GM10248 (cell line): ENCODE measurements at places on chromosomes 2 and 18.

DNA sequence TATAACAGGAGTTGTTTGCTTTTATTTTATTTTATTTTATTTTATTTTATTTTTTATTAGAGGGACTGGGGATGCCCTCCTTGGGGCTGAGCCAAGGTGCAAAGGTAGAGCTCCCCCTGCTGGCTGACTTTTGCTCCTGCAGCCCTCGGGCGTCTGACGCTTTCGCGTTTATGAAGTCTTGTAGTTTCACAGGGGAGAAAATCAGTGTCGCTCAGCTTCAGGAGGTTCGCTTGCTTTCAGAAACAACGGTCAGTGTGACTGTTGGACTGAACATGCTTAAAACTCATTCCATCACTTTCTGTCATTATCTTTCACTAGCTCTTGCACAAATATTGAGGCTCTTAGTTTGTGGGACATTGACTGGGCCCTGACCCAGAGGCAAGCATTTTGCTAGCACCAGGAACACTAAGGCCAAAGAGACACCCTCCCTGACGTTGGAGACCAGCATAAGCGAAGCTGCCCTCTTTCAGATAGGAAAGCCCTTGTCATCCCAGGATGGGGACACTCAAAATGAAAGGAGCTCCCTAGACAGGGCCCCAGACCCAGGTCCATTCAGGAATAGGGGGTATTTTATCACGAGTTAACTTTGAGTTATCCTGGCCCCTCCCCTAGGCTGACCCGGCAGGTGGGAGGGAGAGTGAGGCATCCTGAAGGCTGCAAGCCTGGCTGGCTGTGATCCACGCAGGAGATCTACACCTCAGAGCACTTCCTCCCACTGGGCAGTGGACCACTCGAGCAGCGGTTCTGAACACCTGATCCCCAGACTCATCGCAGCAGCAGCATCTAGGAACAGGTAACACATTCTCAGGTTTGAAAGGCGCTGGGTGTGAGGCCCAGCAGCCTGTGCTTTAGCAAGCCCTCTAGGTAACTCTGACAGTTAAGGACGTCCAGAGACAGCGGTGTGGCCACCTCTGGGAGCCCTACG is 34.4 kb downstream of the LGALSL start:
- peak; percentile 76 for DNase-seq

- DNase-seq, result peak; percentile 63
Measured at GRCh38 chr2:218081063-218081462, 12.0 kb downstream of the RUFY4 start.

GRCh38 chr2:149849136-149849535 is 261.6 kb upstream of the MMADHC start:
- no peak for DNase-seq

- DNase-seq, result no peak
Measured at GRCh38 chr18:31077878-31078277, 24.3 kb downstream of the DSC2 start.

DNA sequence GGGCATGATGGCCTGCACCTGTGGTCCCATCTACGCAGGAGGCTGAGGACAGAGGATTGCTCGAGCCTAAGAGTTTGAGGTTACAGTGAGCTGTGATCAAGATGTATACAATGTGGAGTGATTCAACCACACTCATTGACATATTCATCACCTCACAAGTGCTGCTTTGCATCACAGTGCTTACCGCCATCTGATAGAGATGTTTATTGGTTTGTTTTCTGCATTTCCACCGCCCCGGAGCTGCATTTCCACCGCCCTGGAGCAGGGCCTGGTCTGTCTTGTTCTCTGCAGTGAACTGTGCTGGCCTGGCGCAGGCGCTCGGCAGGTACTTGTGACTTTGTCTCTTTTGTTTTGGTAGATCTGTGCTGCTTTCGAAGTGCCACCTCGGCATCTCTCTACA is 96.0 kb downstream of the SMAD7 start:
- no peak for DNase-seq

- no peak for DNase-seq
Measured at GRCh38 chr2:177669625-177670330, 277.2 kb downstream of the AGPS start.

- no peak for DNase-seq
Measured at GRCh38 chr2:177603768-177604167, 211.2 kb downstream of the AGPS start.

DNA sequence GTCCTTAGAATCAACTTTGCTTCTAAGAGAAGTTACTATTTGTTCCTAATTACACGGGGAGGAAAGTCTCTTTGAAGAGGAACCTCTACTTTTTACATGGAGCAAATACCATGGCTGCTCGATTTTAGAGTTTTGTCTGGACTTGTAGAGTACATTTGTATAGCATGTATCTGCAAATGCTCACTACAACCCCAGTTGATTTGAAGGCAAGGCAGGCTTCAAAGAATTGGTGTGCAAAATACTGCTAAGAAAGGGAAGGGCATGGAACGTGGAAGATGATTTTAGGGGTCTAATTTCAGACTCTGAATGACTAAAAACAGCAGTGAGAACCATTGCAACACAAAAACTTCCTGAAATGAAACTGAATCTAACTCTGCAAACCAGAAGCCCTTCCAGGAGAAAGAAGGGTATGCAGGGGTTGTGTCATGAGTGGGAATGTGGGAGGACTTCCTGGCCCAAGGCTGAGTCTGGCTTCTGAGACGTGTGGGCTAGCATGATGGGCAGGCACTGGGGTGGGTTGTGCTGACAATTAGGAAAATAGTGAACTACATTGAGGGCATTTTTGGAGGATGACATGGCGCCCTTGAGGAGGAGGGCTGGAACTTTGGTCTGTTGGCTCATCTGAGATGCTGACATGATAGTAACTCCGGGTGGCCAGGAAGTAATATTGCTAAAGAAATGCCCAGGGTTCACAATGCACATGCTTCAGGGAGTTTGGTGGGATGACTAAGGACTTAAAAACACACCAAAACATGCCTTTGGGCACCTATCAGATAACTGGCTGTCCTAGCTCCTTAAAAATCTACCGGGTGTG is 18.9 kb upstream of the IL1R2 start:
- no peak for DNase-seq

DNA sequence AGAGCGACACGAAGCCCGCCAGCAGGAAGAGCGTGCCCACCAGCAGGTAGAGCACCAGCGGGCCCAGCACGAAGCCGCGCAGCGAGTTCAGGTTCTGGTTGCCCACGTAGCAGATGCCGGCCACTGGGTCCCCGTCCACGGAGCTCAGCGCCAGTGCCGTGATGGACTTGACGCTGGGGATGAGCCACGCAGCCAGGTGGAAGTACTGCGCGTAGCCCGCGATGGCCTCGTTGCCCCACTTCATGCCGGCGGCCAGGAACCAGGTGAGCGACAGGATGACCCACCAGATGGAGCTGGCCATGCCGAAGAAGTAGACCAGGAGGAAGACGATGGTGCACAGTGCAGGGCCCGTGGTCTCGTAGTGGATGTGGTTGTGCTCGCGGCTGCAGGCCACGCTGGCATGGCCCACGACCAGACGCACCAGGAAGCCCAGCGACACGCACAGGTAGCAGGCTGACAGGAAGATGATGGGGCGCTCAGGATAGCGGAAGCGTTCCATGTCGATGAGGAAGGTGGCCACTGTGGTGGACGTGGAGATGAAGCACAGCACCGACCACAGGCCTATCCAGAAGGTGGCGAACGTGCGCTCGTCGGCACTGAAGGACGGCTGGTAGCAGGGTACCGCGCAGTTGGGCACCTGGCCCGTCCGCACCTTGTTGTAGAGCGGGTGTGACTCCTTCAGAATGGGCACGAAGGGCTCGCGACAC is 2.1 kb downstream of the FZD5 start:
- DNase-seq, result no peak

- DNase-seq, result no peak
Measured at GRCh38 chr18:79930020-79930642, 21.3 kb downstream of the SLC66A2 start.

DNA sequence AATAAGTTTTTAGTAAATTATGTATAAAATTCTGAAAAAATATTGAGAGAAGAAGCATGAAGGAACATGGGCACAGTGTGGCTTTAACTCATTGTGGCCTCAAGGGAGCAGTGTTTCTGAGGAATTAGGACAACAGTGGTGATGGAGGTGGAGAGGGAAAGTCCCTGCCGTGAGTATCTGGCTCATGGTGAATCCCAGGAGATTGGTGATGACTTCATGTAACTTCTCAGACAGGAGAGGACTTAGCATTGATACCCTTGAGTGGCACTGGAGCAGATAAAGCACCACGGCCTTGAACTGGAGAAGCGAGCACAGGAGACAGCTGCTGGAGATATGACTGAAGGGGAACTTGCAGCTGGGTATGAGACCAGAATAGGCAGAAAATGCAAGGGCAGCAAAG is 35.0 kb upstream of the LRP1B start:
- peak; percentile 12 for DNase-seq

DNA sequence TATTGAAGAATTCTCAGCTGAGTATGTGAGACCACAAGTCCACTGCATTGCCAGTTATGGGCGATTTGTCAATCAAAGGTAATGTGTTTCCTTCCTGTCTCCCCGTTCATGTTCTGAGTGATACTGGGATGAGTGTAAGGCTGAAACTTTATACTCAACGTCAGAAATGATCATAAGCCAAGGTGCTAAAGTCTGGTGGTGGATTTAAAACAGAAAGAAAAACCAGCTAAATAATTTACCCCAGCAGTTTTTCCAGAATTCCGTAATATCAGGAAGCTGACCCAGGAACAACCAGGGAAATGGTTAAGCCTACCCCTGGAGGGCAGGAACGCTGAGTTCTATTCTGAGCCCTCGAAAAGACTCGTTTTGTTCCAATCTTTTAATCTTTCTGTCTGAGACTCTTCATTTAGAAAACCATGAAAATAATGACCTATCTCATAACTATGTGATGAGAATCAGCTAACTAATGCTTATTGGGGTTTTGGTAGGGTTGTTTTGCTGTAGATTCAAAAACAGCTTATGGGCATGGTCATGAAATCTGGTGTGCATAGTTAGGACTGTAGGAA is 149.6 kb downstream of the LAMA3 start:
- no peak for DNase-seq

- DNase-seq, result no peak
Measured at GRCh38 chr2:239787538-239788050, 237.5 kb downstream of the NDUFA10 start.

DNA sequence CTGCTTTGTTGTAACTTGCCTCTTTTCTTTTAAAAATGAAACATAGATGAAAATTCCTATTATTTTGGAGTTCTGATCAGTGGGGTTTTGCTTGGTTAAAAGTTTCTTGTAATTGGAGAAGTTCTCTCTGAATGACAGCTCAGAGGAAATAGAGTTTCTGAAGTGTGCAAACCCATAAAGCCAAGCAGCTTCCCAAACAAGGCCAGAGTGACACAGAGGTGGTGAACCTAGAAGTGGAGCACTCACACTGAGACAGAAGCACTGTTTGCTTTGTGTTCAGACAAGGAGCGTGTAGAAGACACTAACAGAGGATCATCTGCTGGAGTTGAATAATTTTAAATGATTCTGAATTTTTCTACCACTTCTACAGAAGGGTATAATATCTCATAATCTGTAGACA is 49.2 kb downstream of the FBXO48 start:
- DNase-seq, result no peak

- DNase-seq, result no peak
Measured at GRCh38 chr2:140893685-140894084, 1237.1 kb downstream of the LRP1B start.

GRCh38 chr2:177073611-177074010 is 139.0 kb upstream of the HNRNPA3 start:
- no peak for DNase-seq

DNA sequence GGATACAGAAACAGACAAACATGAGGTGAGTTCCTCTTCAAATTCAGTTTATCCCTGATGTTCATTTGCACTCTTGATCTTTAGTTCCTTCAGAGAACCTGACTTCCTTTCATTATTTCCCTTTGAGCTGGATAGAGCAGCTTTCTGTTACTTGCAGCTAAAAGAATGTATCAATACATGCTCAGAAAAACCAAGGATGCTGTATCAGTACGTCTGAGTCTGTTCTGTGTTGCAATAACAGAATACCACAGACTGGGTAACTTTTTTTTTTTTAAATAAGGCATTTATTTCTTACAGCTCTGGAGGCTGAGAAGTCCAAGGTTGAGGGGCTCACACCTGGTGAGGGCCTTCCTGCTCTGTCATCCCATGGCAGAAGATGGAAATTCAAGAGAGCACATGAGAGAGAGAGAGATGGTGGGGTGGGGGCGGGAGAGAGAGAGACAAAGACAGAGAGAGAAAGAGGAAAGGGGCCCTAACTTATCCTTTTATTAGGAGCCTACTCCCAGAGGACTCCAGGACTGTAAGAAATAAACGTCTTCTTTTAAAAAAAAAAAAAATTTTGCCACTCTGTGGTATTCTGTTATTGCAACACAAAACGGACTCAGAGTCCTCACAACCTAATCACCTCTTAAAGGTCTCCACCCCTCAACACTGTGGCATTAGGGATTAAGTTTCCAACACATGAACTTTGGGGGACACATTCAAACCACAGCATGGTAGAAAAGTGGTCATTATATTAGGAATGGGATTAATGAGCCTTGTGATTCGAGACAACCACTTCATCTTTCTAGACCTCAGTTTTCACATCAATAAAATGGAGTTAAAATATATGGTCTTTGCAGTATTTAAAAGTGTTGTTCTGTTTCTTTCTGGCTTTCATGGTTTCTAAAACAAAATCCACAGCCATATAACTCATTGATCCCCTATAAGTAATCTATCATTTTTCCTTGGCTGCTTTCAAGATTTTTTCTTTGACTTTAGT is 18.4 kb upstream of the SELENOI start:
- no peak for DNase-seq

DNA sequence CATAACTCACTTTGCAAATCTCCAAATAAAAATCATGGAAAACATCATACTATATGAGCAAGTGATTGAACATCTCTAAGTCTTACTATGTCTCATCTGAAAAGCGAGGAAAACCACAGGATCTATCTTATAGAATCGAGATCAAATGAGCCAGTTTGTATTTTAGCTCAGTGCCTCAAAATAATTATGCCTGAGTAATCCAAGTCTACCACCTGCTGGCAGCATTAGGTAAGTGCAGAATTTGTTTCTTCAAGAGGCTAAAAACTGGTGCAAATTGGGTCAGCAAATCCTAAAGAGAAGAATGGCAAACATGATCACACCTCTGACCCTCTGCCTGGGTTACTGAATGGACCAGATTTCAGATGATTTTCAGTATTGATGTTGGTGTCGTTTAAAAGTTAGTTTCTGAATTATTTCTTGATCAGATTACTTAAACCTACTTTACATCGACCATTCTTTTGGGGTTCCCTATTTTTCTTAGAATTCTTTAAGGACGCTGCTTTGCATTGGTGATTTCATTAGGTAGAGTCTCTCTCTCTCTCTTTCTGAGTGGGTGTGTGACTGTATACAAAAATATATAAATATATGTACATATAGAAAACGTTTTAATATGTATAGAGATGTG is 12.7 kb upstream of the FHOD3 start:
- peak; percentile 53 for DNase-seq

DNA sequence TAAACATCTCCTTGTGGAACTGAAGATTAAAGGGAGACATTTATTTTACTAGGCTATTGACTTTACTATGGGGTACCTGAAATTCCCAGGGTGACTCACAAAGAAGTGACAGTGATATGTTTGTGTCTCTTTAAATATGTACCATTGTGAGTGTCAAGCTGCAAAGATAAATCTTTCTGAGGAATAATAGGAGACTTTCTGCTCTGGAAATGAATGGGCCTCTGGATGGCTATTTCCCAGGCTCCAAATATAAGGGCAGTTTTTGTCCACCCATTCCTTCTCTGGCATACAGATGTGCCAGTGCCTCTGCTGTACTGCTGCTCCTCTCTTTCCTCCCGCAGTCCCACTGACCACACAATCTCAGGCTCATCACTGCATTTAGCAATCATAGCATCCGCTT is 586.4 kb upstream of the CNTNAP5 start:
- no peak for DNase-seq

- DNase-seq, result no peak
Measured at GRCh38 chr2:156918410-156918809, 339.1 kb upstream of the GALNT5 start.
